ENCODE measurements at places on chromosomes 5 and 9.

DNA sequence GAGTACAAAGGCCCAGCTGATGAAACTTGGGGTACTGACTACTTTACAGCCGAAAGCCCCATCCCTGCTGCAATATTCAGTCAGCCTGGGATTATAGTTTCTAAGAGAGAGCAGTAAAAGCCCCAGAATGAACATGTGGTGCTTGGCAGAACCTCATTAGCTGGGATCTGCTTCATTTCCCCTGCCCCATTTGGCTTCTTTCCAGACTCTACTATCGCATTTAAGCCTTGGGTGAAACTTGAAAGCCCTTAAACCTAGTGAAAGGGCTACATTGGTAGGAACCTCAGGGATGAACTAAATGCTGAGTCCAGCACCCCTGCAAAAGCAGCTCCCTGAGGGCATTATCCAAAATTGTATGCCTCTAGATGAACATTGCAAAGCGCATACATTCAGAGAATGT is 631.1 kb downstream of the ACTL7B start:
- no peak for DNase-seq

- DNase-seq, result no peak
These were observed 118.6 kb upstream of the DAB2 start for GRCh38 chr5:39543335-39543734.

DNA sequence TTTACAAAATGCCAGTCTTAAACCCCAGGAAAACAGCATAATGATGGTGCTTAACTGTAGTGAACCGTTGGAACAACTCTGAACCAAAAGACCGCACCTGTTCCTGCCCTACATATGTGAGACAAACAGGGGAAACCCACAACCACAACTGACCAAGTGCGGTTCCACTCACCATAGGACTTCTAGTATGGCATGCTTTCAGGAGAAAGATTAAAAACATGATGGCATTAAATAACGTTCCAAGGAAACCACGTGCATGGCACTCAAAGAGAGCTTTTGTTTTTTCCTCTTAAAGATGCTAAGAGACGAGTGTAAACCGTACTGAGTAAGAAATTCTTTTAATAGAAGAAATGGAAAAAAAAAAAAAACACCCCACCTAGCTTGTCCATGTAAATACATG is 119.8 kb downstream of the SSBP2 start:
- DNase-seq, result no peak

DNA sequence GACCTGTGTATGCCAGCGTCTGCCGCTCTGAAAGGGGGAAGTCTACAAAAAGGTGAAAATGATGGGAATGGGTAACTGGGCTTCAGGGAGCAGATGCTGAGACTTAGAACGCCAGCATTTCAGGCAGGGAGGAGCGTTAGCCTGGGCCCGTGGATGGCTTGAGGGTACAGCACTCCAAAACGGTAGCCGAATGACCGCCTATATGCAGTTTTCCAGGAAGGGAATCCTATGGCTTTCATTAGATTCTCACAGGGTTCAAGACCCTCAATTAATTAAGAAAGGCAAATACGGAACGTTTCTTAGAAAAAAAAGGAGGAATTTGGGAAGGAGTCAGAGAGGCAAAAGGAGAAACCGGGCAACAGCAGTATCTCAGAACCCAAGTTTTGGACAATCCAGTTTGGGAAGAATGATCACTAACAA is 639 bp downstream of the AMACR start:
- DNase-seq, result no peak

DNA sequence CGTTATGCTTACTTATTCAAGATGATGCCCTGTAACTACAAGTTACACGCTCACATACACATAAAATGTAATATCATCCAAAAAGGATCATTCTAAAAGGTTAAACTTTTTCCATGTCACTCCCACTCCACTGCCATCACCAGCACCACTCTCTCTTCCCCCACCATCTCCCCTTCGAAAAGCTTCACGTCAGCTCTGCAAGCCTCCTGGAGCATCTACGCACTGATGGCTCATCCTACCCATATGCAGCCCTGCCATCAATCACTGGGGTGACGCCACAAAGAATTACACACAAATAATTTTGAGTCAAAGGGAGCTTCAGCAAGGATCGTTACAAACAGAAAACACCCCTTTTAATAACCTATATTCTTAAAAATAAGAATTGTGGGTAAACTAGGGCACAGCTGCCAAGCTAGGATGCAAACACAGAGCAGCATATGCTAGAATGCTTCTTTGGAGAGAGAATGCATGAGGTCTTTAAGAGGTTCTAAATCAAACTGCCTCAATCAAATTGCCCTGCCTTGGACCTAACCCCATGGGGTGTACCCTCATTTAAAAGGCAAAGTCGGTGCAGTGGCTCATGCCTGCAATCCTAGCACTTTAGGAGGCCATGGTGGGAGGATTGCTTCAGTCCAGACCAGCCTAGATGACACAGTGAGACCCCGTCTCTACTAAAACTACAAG is 56.1 kb downstream of the SHB start:
- no peak for DNase-seq

GRCh38 chr9:95468791-95469190 is 48.0 kb downstream of the PTCH1 start:
- DNase-seq, result no peak
